Nucleus accumbens (tissue), 56 donors: ENCODE measurements at places on chromosomes 2 and 18.

- no peak for DNase-seq
Measured at GRCh38 chr18:46402396-46402795, 254.6 kb downstream of the LOXHD1 start.

GRCh38 chr2:9146646-9147045 is 60.0 kb upstream of the ASAP2 start:
- no peak for DNase-seq

- no peak for DNase-seq
Measured at GRCh38 chr2:36702781-36703180, 6.3 kb downstream of the VIT start.

- no peak for DNase-seq
Measured at GRCh38 chr18:37661478-37661877, 95.9 kb upstream of the CELF4 start.

DNA sequence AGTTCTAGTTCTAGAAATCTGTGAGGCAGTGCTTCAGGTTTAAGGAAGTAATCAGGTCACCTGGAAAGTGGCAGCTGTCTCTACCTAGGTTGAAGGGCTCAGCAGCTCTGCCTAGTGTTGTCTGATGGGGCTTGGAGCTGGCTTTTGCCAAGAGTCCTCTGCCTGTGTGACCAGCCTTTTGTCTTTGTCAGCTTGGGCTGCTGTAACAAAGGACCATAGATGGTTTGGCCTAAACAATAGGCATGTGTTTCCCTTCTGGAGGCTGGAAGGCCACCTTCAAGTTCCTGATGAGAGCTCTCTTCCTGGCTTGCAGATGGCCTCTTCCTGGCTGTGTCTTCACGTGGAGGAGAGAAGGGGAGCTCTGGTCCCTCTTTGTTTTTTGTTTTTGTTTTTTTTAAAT is 13.3 kb downstream of the UBE2F start:
- peak; percentile 69 for DNase-seq

DNA sequence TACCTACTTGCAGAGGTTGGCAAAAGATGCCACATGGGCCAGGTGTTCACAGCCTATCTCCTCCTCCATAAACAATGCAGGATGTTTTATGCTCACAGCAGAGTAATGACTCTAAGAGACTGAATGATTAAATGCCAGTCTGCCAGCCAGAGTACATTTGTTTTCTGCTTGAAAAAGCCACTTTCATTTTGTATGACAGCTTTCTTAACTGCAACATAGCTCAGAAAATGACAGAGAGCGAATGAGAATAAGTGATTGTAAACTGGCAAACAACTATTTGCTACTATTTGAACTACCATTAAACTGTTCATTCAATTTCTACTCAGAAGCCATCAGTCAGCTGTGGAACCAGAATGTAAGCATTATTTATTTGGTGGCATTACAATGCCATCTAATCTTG is 50.6 kb upstream of the DCC start:
- no peak for DNase-seq

- DNase-seq: no peak
Measured at GRCh38 chr2:215693193-215693998, 257.5 kb upstream of the FN1 start.

- DNase-seq: no peak
Measured at GRCh38 chr2:110182449-110182848, 22.4 kb downstream of the NPHP1 start.

DNA sequence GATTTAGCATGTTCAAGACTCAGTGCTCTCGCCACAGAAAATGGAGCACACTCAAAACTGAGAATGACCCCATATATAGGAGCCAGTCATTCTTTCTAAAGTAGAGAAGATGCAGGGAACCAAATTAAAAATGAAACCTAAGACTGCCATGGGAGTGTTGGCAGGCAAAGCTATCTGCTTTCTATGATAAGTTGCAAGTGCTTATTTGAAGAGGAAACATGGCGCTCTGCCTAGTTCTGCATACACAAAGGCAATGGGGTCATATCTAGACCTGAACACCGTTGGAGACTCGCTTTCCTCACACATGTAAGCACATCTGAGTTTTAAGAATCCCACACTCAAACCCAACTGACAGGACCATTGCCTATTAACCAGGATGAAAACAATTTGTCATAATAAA is 292.5 kb downstream of the ALK start:
- no peak for DNase-seq
